ENCODE measurements at places on chromosomes 2 and 18.

GRCh38 chr2:127864877-127865276 is 6.9 kb upstream of the POLR2D start:
- DNase-seq = no peak

- no peak for DNase-seq
Measured at GRCh38 chr2:88751768-88752167, 60.3 kb downstream of the RPIA start.

GRCh38 chr2:203122317-203122986 is 107.8 kb downstream of the NBEAL1 start:
- DNase-seq = no peak

- DNase-seq = no peak
Measured at GRCh38 chr18:58429442-58429841, 199.4 kb downstream of the ALPK2 start.

DNA sequence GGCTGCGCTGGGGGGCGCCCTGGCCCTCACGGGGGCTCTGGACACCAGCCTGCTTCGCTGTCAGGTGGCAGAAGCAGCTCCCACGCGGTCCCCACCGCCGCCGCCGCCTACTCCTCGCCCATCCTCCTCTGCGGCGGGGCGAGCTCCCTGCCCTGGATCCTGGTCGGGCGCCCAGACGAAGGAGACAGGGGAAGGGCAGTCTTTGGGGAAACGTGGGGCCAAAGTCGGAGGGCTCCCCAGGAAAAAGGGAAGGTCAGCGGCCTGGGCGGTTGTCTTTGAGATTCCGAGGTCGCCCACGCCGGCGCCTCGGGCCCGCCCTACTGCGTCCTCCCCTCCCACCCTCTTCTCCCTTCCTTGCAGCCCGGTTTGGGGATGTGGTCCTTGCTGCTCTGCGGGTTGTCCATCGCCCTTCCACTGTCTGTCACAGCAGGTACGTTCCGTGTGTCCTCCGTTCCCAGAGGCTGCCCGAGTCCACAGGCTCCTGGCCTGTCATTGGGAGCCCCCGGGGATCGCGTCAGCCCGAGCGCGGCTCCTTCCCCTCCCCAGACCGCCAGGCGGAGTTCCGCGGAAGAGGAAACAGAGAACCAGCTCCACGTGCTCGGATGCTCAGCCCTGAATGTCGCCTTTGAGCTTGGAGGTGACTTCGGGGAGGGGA is 800 bp downstream of the IL1RL2 start:
- DNase-seq = peak; percentile 24

DNA sequence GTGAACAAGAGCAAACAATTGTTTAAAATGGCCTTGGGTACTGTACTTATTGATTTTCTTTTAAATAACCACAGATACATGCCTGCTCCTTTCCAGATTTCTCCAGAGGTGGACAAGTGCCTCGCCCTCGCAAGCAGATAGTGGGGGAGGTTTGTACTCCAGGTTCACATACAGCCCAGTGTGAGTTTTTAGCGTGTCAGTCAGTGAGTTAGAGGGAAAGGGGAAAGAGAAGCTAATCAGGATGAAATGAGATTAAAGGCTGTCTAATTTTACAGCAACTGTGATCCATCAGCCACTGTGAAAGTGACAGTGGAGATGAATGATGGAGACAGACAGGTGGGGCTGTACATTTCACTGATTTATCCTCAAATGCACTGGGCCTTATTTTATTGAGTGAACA is 74.7 kb downstream of the KLHL14 start:
- no peak for DNase-seq

- DNase-seq = peak; percentile 19
Measured at GRCh38 chr2:100260712-100261620, 61.3 kb downstream of the LONRF2 start.

Data from activated CD4-positive, alpha-beta T cell treated with anti-CD3 and anti-CD28 coated beads, Interleukin-2, amount 10 ng/mL, durations not matched to agents 7 days and 5 days (primary cell).